ENCODE measurements at places on chromosomes 5 and 9.

DNA sequence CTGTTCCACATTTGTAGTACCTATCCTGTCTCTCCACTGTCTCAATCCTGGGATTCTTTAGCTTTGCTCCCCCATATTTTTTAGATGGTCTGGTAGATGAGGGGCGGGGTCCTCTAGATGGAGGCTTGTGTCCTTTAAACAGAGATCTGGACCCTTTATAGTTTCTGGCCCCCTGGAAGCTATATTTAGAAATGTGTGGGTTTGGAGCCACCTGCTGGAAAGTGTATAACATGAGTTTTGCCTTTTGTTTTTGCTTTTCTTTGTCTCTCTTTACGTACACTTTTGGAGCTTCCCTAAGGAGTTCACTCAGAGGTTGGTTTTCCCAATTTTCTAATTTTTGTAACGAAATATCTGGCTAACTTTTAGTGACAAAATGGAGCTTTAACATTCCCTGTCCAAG, 110.7 kb downstream of the CFAP95 start:
- no peak for DNase-seq

GRCh38 chr9:70868041-70868440, 253.4 kb downstream of the TRPM3 start:
- no peak for DNase-seq

- no peak for DNase-seq
Observed at GRCh38 chr5:122165559-122166078, 36.3 kb downstream of the ZNF474 start.

DNA sequence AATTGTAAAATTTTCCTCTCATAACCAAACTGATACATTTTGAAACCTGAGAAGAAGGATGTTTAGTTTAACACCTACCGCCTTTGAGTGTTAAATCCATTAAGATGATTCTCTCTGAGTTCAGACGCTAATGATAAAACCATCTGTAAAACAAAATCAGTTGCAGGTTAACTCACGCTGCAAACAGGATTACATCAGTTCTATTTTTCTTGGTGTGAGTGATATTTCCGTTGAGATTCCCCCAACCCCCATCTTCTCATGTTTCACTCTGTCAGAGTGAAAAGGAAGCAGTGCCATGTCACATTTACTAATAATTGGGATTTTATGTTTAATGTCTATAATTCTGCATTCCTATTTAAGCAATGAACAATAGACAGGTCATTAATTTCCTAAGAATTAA, 146.5 kb downstream of the FANCC start:
- no peak for DNase-seq

DNA sequence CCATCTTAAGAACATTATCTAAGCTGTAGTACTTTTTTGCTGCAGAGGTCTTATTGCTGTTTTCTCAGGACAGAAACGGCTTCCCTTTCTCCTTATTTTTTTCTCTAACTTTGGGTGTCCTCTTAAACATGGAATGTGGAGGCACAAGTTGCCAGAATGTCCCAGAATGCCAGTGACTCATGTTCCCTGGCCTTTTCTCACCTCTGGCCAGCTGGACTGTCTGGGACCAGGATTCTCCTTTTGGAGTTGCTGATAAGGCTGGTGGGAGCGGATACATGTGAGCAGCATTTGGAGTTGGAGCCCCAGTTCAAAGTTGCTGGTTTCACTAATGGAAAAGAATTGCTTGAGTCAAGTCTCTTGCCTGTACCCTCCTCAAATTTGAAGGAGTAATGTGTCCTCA, 112.8 kb downstream of the ARHGAP26 start:
- DNase-seq: no peak

GRCh38 chr9:76045221-76045620, 154.7 kb downstream of the PCSK5 start:
- no peak for DNase-seq

DNA sequence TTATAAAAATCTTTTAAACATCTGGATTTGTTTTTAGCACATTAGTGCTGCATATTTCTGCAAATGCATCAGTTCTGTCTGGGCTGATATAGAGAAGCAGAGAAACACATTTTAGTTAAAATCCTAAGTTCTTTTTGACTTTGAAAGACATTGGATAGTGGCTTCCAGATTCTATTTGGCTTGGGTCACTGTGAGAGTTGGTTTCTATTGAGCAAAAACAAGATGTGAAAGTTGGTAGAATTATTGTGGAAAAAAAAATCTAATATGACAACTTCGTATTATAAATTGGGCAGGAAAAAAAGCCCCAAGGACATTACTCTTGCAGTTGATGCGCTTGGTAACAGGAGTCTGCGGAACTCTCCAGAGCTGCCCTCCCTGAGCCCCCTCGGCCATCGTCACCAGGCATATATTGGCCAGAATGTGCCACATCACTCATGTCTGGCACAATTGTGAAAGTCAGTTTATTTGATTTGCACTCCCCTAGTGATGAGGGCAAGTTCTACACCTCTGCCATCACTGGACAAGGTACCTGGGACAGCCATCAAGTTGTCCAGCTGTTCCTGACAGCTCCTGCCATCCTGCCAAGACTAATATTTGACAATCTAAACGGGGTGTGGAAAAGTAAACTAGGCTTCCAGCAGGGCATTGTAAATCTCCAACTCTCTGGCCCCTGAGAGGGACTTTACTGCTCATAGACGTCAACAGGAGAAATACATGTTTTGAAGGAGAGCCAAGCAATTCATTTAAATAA, 334.5 kb downstream of the TENT4A start:
- DNase-seq: no peak

DNA sequence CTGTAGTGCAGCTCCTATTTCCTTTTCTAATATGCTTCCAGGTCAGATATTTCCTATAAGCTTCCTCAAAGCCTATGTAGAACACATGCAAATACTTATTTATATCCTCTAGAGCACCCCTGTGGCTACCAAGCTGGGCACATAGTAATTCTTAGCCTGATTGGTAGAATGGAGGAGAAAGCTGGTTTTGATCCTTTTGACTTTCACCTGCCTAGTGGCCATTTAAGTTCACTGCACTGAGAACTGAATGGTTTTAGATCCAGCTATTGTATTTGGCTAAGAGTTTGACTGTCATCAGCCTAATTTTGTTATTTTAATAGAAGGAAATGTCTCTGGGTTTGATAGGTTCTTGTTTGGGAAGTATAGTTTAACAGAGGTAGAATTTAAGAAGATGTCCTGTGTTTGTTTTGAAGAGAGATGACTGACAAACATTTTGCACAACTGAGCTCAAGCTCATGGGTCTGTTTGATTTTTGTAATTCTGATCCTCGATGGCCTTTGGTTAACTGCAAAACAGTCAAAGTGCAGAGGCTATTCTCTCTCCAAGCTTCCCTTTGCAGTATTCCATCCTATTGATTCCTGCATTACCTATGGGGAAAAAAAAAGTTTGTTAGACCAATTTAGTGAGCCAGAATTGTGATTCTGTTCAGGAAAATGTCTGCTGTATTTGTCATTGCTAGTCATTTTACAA, 85.4 kb downstream of the KCNN2 start:
- no peak for DNase-seq

DNA sequence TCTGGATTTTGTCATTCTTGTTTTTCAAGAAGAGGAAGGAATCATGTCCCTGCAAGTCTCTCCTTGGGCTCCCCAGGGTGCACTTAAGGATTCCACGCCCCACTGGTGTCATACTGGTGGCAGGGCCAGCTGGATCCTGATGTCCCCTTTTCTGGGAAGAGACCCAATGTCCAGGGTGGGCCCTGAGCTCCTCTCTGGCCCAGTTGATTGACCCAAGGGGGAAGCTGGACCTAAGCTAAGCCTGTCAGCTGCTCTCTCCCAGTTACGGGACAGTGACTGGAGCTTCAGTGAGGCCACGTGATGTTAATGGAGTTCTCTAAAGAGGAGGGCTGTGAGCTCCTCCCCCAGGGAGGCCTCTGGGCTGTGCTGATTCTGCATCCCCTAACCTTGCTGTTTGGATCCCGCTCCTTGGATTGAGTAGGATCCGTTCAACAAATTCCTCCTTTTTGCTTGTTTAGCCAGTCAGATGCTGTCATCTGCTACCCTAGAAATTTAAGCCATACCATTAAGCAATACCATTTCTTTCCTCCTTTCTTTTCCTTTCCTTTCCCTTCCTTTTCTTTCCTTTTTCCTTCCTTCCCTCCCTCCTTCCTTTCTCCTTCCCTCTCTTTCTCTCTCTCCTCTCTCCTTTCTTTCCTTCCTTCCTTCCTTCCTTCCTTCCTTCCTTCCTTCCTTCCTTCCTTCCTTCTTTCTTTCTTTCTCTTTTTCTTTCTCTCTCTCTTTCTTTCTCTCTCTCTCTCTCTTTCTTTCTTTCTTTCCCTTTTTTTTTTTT, 17.2 kb downstream of the NKX2-5 start:
- DNase-seq: no peak

- DNase-seq: no peak
Observed at GRCh38 chr5:137200906-137201700, 298.0 kb downstream of the SPOCK1 start.

DNA sequence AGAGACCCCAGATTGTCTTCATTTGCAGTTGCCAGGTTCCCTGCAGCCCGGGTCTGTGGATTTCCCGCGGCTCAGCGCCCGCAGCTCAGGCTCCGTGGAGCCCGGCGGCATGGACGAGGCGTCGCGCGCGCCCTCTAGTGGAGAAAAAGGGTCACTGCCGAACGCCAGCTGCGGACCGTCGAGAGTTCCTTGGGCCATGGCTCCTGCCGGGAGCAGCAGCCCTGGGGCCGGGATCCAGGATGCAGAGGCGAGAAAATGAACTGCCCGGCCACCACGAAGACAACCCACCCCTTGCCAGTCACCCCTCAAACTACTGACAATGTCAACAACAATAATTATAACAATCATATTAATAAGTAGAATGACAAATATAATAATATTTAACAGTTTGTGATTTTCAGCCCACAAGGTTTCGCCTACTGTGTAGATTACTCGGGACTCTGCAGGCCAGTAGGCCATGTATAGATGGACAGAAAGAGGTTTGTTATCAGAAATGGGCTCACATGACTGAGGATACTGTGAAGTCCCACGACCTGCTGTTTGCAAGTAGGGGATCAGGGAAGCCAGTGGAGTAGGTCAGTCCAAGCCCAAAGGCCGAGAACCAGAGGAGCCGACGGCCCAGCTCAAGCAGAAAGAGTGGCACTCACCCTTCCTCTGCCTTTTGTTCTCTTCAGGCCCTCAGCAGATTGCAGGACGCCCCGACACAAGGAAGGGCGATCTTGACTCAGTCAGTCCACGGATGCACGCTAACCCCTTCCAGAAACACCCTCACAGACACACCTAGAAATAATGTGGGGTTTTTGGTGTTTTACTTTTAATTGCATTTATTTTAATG, 43.1 kb downstream of the BOD1 start:
- DNase-seq: peak; percentile 42

Data from stimulated activated CD8-positive, alpha-beta memory T cell treated with anti-CD3 and anti-CD28 coated beads, Interleukin-7, amount 100 ng/mL, for 1 hour (primary cell).